Stimulated activated CD8-positive, alpha-beta memory T cell treated with anti-CD3 and anti-CD28 coated beads, Interleukin-2, amount 100 ng/mL, for 48 hours (primary cell): ENCODE measurements at places on chromosomes 12 and 14.

DNA sequence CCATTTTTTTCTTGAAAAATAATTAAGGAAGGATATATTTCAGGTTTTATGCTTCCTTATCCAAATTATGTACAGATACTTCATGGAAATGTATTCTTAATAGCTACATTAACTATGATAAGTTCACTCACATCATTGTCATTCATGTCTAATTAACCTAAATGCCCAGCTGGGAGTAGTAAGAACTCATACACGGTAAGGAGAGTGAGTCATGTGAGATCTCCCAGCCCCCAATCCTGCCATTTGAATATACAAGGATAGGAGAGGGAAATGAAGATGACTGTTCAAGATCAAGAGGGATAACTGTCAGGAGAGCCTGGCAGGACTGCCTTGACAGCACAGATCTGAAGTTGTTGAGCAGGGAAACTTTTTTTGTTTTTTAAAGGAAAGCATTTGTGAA is 343.4 kb upstream of the USP15 start:
- DNase-seq, result no peak

DNA sequence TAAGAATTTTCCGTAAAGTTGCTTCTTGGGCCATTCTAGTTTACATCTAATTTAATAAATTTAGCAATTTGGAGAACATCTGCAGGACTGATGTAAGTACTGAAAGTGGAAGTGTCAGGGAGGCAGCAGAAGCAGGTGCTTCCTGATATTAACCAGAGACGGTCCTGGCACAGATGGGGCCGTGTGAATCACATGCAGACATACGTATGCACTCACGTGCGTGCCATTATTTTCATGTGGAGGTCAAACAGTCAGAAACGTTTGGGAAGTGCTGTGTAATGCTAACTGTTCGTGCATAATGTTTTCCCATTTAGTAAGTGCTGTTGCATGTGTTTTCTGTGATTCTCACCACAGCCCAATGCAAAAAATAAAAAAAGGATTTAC is 87.8 kb upstream of the DYNC1H1 start:
- peak; percentile 50 for DNase-seq

- DNase-seq, result no peak
Measured at GRCh38 chr12:98373025-98373554, 142.3 kb upstream of the TMPO start.

- no peak for DNase-seq
Measured at GRCh38 chr12:1093166-1093751, 102.2 kb downstream of the ERC1 start.

DNA sequence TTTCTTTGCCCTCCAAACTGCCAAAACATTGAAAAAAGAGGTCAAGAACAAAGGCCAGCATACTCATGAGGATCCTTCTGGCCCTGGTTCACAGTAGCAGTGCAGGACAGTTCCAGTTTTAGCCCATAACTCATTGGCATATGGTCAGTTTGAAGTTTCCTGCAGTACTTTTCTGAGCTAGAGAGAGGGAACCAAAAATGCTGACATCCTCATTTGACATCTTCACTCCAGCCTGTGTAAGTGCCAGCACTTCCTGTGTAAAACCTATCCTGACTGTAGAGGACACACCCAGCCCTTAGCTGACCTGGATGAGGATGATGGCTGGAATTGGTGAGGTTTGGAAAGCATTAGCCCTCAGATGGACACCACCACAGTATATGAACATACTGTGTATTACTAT is 84.1 kb downstream of the FGD4 start:
- no peak for DNase-seq

GRCh38 chr14:77645520-77646230 is 29.2 kb upstream of the SPTLC2 start:
- no peak for DNase-seq

DNA sequence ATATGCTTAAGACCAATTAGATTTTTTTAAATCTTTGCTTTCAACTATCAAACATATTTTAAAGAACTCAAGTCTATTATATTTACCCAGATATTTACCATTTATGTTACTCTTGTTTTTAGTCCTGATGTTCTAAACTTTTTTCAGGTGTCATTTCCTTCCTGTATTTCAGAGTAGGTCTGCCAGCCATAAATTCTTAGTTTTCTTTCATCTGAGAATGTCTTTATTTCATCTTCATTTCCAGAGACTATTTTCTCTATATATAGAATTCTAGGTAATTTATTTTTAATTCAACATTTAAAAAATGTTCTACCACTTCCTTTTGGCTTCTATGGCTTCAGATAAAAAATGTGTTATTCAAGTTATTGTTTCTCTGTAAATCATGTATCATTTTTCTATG is 218.2 kb upstream of the AMIGO2 start:
- DNase-seq, result no peak

DNA sequence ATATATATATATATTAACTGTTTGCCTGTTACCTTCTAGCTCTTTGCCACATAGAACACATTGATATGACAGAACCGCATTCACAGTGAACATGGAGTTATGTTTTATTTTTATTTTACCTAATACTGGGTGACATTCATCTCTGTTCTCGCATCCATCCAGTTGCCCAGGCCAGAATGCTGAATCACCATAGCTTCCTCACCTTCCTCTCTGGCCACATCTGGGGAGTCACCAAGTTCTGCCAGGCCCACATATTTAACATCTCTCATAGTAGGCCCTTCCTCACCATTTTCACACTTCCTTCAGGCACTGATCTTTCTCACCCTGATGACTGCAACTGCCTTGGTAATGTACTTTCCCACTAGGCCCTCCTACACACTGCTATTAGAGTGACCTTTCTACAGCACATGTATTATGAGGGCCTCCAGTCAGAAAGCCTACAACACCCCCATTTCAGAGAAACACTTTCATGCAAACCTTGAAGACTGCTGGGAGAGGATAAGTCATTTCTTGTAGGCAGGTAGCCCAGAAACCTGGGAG is 106.8 kb downstream of the LGR5 start:
- DNase-seq, result no peak

DNA sequence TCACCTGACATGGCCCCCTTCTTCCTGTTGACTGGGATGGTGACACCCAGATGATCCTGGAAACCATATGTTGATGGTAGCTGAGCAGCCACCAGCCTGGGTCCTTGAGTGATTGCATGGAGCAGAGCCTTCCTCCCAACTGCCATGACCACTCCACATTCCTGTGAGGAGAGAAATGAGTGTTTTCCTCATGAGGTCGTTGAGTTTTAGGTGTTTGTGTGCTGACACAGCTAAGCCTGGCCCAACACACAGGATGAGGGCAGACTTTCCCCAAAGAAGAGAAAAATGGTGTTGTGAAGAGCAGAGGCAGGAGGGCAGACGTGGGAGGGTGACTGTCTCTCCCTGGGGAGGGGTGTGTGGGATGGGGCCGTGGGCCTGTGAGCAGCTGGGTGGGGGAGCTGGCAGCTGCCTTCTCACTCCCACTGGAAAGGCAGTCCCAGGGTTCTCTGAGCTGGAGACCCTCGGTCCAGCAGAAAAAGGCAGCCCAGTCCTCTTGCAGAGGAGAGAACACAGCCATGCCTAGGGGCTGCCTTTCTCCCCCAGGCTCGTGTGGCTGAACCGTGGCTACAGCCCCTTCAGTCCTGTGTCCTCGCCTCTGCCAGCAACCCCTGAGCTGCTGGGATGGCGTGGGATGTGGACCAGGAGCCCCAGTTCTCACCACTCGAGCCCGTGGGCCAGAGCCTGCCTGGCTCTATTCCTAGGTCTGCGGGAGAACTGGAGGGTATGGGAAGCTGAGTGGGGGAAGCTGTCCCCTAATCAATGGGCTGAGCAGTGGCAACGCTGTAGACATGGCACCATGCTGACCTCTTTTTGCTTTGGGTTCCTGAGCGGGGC is 257.0 kb downstream of the ADGRD1 start:
- DNase-seq, result no peak
